ENCODE measurements at places on chromosomes 4 and X.
A peak's percentile ranks its signal among the peaks of the same experiment; 100 is the strongest.

- DNase-seq = no peak
Measured at GRCh38 chr4:102807345-102807744, 20.0 kb downstream of the UBE2D3 start.

- DNase-seq = no peak
Measured at GRCh38 chrX:107551546-107551945, 76.8 kb upstream of the PRPS1 start.

DNA sequence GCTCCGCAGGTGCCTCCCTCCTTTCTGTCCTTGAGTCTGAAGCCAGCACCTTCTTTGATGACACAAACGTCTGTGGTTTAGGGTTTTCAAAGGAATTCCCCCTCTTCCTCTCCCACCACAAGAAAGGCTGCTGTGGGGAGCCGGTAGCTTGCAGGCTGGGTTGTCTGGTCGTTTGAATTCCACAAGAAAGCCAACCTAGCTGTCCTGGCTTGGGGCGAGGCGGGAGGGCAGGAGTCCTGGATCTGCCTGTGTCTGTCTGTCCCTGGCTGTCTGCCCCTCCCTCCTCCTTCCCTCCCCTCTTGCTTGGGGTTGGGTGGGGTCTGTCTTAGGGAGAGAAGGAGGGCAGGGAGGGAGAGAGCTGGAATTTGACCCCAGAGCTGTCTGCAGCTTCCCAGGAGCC is 56.3 kb downstream of the SHROOM2 start:
- DNase-seq = no peak

DNA sequence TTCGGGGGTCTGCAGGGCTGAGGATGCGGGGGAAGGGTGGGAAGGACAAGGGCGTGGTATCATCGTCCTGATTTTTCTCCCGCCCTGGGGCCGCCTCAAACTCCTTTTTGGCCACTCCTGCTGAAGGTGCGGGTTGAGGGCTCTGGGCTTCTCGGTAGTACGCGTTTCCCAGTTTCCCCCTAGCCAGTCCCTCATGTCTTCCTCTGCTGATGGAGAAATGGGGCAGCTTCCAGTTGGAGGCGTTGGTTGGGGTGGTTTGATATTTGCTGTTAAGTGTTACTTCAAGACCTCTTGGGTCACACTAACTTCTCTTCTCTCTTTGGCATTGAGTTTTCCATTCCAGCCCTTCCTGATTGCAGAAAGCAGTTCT is 482 bp downstream of the GSTCD start:
- no peak for DNase-seq

GRCh38 chrX:55151199-55151598 is 62.4 kb downstream of the PAGE2 start:
- DNase-seq = no peak

DNA sequence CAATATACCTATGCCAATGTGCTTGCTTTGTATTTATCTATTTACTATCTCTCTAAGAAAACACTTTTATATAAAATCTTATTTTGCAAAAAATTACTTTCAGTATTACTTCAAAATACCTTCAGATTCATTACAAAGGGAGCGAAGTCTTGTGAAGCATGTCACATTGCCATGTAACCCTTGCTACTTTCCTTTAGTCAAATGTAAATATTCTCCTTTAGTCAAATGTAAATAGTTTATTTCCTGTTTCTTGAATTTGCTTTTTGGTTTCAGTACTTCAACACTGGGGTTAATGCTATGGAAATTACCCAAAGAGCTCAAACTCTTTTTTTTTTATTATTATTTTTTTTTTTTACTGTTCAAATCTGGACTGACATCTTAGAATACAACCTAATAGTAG is 383.3 kb downstream of the GRXCR1 start:
- no peak for DNase-seq

DNA sequence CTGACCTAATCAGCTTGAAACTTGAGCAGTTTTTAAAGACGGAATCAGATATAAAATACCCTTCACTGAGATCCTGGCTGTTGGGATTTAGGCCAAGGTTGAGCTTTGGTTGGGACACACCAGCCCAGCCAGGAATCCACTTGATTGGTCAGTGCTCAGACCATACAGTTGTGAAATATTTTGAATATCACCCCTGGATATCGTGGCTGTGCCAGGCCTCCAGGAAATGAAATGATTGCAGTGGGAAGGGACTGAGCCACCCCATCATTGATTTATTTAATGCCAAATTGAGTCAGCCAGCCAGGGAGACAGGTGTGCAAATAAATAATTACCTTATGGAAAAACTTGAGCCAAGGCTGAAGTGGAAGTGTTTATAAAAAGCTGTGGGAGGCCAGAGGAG is 128.4 kb upstream of the SCML1 start:
- no peak for DNase-seq

GRCh38 chr4:1524761-1525160 is 118.5 kb upstream of the NKX1-1 start:
- no peak for DNase-seq

DNA sequence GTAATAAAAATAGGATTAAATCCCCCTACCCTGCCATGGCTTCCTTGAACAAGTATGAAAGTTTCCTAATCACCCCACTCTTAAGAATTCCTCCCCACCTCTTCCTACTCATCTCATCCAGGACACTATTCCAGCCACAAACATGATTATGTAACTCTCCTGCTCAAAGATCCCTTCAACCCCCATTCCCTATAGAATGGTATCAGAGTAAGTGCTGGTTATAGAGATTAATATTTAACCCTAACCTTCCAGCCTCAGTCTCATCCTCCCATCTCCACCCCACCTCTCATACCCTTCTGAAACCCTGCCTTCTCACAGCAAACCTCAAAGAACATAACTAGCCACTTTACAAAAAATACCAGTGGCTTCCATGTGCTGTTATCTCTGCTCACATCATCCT is 155.1 kb downstream of the PPP3CA start:
- DNase-seq = no peak

GRCh38 chr4:2042204-2042946 is 16.8 kb upstream of the NAT8L start:
- DNase-seq = peak; percentile 32

GRCh38 chr4:7587433-7588405 is 153.0 kb upstream of the PSAPL1 start:
- no peak for DNase-seq

- no peak for DNase-seq
Measured at GRCh38 chrX:810186-810585, 179.6 kb downstream of the SHOX start.

- DNase-seq = no peak
Measured at GRCh38 chrX:52811065-52811625, at the start of gene XAGE5. XAGE5 (plus strand) TSS chrX:52811287; CDS start chrX:52812567, 1,280 bp downstream.

DNA sequence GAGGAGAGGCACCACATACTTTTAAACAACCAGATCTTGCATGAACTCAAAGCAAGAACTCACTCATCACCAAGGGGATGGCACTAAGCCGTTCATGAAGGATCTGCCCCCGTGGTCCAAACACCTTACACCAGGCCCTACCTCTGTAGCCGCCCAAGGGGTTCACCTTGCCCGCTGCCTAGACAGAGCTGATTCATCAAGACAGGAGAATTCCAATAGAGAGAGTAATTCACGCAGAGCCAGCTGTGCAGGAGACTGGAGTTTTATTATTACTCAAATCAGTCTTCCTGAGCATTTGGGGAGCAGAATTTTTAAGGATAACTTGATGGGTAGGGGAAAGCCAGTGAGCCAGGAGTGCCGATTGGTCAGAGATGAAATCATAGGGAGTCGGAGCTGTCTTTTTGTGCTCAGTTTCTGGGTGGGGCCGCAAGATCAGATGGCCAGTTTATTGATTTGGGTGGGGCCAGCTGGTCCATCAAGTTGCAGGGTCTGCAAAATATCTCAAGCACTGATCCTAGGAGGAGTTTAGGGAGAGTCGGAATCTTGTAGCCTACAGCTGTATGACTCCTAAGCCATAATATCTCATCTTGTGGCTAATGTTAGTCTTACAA is 364.7 kb downstream of the PCDH7 start:
- DNase-seq = no peak

GRCh38 chr4:118171381-118171780 is 137.1 kb downstream of the NDST3 start:
- no peak for DNase-seq

GRCh38 chr4:140018931-140019618 is 134.9 kb downstream of the MAML3 start:
- no peak for DNase-seq

DNA sequence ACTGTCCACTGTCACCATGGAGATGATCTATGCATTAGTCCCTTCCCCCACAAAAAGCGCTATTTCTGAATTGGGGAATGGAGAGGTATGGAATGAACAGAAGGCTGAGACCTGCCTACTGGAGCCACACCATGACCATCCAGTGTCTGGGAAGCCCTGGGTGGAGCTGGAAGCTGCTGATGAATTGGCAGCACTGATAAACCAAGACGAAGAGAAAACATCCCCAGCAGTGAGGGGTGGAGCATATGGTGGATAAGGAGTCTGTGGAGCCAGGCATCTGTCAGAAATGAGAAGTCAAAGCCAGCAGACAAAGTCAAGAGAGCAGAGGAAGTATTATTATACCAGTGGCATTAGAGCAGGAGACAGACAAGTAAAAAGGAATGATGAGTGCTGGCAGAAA is 13.2 kb downstream of the CC2D2A start:
- DNase-seq = no peak

- DNase-seq = no peak
Measured at GRCh38 chrX:118548841-118549240, 53.2 kb downstream of the DOCK11 start.

GRCh38 chr4:54067166-54067565 is 2.8 kb upstream of the CHIC2 start:
- DNase-seq = no peak

DNA sequence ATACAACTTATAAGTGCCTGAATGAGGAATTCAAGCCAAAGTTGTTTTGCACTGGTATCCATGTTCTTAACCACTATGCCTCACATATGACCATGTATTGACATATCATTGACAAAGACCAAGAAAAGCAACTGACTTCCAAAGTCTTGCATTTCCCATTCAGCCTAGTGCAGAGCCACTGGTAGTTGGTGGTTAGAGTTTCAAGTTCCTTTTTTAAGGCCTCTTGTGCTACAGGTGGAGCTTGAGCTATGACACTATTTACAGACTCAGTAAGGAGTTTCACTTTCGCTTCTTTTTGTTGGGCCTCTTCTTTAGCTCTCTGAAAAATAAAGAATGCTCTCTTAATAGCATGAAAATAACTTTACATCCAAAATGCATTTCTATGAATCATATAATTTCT is 763.0 kb downstream of the DMD start:
- no peak for DNase-seq

DNA sequence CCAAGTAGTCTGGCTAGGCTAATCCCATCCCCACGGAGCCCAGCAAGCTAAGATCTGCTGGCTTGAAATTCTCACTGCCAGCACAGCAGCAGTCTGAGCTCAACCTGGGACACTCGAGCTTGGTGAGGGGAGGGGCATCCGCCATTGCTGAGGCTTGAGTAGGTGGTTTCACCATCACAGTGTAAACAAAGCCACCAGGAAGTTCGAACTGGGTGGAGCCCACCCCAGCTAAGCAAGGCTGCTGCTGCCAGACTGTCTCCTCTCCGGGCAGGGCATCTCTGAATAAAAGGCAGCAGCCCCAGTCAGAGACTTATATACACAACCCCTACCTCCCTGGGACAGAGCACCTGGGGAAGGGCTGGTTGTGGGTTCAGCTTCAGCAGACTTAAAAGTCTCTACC is 639.6 kb downstream of the IQCM start:
- no peak for DNase-seq

DNA sequence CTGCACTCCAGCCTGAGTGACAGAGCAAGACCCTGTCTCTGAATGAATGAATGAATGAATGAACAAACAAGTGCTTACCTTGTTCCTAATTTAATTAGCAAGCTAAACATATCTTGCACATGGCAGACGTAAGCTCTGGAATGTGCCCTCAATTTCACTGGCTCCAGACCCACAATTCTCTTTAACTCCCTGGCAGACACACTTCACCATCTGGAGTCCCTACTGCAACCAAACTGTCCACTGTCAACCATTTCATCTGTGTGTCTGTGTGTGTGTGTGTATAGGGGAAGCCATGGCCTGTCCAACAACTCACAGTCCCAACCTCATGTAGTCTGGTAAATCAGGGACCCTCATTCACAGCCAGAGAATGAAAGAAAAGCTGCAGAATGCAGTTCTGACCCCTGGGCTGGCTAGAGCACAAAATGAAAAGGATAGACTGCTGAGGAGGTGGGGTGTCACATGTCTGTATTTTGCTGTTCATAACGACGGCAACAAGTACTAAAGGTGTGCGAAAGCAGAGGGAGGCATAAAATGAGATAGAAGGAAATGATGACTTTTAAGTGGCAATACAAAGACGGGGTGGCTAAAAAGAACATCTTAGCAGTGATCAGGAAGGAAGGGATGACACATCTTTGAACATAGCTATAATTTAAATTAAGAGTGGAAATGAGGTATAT is 114.1 kb downstream of the TSPAN5 start:
- DNase-seq = no peak

GRCh38 chrX:109862433-109862832 is 129.4 kb upstream of the ACSL4 start:
- no peak for DNase-seq

DNA sequence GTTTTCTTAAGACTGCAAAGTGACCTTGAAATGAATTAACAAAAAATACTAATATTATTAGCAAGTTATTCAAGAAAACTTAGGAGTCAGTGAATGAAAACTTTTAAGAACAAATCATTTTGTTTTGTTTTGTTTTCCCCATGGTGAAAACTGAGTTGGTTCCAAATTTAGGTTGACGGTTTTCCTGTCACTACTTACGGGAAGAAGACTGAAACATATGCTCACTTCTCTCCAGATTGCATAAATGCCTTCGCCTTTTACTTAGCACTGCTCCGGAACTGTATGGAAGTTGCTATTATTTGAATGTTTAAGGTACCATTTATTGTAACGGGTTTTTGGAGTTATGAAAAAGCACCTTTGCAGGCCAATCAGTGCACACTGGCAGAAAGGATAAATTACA is 42.8 kb downstream of the DOCK11 start:
- DNase-seq = no peak

- no peak for DNase-seq
Measured at GRCh38 chr4:100461807-100462605, 55.8 kb downstream of the EMCN start.

DNA sequence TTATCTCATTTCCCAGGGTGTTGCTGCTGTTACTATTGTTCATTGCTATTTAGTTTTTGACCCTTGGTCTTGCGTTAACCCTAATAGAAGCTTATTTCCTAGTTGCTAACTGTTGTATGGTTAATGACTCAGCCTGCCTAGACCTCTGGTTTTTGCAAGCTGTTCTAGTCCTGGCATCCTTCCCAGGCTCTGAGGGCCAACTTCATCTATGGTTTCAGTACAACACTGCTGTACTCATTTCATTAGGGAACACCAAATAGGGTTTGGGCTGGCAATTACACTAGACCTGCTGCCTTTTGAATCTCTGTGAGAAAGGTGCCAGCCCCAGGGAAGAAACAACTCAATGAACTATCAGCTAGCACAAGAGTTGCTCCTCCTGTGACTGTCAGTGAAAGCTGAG is 59.6 kb downstream of the DCX start:
- DNase-seq = no peak

- DNase-seq = no peak
Measured at GRCh38 chr4:188818300-188818699, 679.1 kb downstream of the TRIML1 start.

- no peak for DNase-seq
Measured at GRCh38 chr4:67468830-67469229, 76.5 kb downstream of the CENPC start.
